ENCODE measurements at places on chromosomes 4 and X.
A peak's percentile ranks its signal among the peaks of the same experiment; 100 is the strongest.

GRCh38 chr4:27414887-27415731, 554.5 kb downstream of the STIM2 start:
- DNase-seq: no peak

DNA sequence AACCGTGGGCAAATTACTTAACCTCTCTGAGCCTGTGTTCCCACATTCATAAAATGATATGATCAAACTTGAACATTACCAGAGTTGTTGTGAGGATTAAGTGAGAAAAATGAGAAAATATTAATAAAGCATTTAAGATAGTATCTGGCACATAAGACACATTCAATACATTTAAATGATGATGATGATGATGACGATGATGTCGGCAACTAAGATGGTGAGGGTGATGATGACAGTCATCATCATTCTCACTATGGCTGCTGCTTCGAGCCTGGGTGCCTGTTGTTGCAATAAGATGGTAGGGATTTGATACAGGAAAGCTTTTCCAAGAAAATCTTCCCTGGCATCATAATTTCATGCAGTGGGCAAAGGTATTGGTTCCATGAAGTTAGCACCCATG, 11.1 kb downstream of the TMEM164 start:
- DNase-seq: no peak

- DNase-seq: peak; percentile 89
Observed at GRCh38 chr4:1684506-1685234, 557 bp upstream of the FAM53A start.

- DNase-seq: no peak
Observed at GRCh38 chrX:48782795-48783194, 3.6 kb upstream of the GATA1 start.

- no peak for DNase-seq
Observed at GRCh38 chr4:188270273-188271069, 131.2 kb downstream of the TRIML1 start.

DNA sequence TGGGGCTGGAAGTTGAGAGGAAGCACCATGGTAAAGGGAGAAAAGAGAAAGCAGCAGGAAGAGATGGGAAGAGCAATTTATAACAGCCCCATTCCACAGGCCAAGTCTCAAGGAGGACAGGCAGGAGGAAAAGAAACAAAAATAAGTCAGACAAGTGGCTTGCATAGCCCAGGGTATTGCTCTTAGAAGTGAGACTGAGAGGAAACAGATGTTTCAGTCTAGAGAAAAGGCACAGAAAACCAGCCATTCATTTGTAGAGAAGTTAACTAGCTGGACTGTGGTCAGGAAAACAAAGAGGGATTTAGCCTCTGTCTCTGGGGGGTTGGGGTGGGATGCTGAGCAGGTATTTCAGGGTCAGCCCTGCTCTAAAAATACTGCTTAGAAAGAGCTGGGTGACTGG, 175.0 kb upstream of the ARHGEF9 start:
- no peak for DNase-seq

DNA sequence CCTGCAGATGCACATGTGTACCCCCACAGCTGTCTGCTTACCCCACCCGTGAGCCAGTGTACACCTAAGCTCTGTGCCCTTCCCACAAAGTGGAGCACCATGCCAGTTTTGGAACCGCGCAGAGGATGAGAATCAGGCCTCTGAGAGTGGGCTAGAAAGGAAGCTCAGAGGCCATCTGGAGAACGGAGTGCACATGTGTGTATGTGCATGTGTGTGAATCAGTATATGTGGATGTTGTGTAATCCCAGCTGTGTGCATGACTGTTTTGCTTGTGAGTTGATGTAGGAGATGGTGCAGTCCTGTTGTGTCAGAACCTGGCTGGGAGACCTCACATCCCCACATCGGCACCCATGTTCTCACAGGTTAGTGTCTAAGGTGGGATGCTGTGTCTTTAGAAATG, 93.0 kb downstream of the DRD5 start:
- no peak for DNase-seq

- DNase-seq: no peak
Observed at GRCh38 chr4:82287720-82288119, 86.1 kb downstream of the HNRNPD start.

DNA sequence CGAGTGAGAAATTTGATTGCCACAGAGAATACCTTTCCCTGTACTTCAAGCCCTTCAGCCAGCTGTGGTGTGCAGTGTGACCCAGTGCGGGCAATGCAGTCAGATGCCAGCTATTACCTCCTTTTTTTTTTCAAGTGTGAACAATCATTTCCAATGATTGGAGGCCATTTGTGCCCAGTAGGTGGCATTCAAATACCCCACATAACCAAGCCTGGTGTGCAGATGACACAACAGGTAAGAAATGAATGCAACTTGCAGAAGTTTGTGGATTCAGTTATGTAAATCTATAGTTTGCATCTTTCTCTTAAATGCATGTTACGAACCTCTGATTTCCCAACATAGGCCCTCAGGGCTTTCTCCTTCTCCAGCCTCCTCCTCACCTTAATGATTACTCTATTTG, 98.0 kb downstream of the CLCN4 start:
- no peak for DNase-seq

DNA sequence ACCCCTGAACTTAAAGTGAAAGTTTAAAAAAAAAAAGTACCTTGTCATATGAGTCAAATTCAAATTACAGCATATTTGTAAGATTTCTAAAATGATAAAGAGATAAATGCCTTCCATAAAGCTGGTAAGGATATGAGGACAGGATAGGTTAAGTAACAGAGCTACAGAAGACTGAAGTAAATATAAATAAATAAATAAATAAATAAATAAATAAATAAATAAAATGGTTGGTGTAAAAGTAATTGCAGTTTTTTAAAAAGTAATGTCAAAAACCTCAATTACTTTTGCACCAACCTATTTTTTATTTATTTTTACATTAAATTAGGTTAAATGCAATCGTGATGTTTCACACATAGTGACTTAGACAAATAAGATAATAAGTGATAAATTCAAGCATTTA, 62.2 kb downstream of the UGT2A2 start:
- DNase-seq: no peak

DNA sequence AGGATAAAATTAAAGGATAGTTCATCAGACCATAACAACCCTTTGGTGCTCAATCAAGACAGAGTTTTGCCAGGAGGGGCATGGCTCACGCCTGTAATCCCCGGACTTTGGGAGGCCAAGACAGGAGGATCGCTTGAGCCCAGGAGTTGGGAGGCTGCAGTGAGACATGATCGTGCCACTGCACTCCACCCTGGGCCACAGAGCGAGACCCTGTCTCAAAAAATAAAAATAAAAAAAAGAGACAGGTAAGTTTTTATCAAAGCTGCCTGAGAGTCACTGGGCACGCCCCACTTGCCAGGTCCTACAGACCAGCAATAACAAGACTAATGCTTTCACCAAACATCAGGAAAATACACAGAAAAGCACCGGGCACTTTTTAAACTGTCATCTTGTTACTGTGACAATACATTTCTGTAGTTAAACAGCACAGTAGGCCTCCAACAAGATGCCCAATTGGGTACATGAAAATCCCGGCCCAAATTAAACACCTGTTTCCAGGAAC, 765 bp downstream of the CFAP97 start:
- no peak for DNase-seq

- peak; percentile 11 for DNase-seq
Observed at GRCh38 chr4:142405021-142405694, 440.9 kb downstream of the INPP4B start.

GRCh38 chr4:71932941-71933340, 98.9 kb upstream of the NPFFR2 start:
- DNase-seq: no peak

GRCh38 chrX:68995780-68996551, 167.1 kb downstream of the EFNB1 start:
- no peak for DNase-seq

DNA sequence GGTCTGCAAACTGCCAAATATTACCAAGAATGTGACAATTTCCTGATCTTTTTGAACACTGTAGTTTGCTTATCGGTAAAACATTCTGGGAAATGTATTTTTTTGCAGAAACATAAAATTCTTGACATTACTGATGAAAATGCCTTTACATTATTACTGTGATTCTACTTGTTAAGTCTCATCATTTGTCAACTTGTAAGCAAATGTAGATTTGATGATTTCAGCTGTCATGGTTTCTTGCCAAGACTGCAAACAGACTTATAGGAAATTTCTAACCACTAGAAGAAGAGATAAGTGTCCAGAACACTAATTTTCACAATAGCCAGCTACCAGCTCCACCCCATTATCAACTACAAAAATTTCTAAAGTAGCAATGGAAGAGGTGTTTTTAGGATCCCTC, 560.4 kb downstream of the STPG2 start:
- no peak for DNase-seq

DNA sequence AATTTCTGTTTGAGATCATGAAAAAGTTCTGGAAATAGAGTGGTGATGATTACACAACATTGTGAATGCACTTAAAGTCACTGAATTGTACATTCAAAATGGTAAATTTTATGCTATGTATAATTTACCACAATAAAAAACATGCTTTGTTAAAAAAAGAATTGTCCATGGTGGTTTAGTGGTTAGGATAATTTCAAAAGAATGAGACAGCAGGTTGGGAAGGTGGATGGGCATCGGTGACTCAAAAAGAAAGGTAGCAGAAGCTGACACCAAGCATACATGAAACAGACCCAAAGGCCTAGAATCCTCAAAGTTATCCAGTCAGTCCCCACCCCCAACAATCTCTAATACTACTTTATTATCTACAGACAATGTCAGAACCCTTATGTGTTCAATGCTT, 91.1 kb downstream of the MSN start:
- DNase-seq: no peak

- DNase-seq: no peak
Observed at GRCh38 chr4:67512501-67512900, 32.8 kb downstream of the CENPC start.

DNA sequence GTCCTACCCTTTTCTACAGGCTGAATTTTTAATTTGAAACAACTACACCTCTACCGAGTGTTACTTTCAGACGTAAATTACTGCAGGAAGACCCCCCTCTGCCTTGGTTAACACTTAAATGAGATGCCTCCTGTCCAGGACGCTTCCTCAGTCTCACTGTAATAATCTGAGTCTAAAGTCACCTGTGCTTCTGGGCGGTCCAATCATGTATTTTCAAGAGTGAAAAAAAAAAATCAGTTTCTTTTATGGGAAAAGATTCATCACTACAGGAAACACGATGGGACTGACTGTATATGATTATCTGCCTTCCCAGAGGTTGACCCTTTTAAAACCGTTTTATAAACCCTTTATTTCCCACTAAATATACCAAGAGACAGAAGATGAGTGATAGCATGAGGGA, 776 bp downstream of the RBM47 start:
- no peak for DNase-seq

- no peak for DNase-seq
Observed at GRCh38 chrX:72306851-72307645, 1.3 kb upstream of the CITED1 start.

DNA sequence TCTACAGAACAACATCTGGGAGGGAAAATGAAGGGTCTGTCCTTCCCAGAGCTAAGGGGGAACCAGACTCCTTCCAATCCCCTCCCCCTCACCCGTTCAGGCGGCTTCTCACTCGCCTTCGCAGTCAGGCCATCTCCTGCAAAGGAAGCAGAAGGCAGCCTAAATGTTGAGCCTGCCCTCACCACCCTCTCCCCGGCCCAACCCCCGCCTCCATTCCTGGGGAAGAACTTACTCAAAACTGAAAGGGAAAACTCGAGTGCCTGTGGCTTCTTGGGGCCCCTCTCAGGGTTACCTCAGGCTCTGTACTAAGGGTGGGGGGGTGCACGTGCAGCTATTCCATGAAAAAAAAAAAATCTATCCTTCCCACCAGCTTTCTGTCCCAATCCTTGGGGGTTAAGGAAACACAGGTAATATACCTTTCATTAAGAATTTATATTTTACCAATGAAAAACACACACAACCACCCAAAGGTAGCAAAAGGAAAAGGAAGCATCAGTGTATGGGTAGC, 2.4 kb downstream of the ZMYM3 start:
- no peak for DNase-seq

GRCh38 chr4:177292171-177292570, 17.5 kb upstream of the NEIL3 start:
- no peak for DNase-seq

- no peak for DNase-seq
Observed at GRCh38 chr4:38891051-38891983, 23.7 kb downstream of the FAM114A1 start.

DNA sequence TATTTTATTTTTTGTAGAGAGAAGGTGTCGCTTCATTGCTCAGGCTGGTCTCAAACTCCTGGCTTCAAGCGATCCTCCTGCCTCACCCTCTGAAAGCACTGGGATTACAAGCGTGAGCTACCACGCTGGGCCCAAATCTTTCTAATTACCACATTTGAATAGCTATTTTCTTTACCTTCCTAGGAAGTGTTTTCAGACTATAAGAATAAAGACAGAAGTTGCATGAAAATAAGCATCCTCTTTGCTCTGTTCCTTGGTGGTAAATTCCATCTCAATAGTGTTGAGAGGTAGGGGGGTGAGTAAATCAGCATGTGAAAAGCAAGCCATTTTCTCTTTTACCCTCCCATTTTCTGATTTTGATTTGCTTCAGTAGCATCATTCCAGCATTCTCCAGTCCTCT, 122.4 kb downstream of the LARP7 start:
- no peak for DNase-seq

All from stimulated activated CD8-positive, alpha-beta memory T cell treated with anti-CD3 and anti-CD28 coated beads, Interleukin-7, amount 100 ng/mL, for 1 hour (primary cell).